Epithelial cell of prostate (primary cell): ENCODE measurements at places on chromosomes 1 and 21.

DNA sequence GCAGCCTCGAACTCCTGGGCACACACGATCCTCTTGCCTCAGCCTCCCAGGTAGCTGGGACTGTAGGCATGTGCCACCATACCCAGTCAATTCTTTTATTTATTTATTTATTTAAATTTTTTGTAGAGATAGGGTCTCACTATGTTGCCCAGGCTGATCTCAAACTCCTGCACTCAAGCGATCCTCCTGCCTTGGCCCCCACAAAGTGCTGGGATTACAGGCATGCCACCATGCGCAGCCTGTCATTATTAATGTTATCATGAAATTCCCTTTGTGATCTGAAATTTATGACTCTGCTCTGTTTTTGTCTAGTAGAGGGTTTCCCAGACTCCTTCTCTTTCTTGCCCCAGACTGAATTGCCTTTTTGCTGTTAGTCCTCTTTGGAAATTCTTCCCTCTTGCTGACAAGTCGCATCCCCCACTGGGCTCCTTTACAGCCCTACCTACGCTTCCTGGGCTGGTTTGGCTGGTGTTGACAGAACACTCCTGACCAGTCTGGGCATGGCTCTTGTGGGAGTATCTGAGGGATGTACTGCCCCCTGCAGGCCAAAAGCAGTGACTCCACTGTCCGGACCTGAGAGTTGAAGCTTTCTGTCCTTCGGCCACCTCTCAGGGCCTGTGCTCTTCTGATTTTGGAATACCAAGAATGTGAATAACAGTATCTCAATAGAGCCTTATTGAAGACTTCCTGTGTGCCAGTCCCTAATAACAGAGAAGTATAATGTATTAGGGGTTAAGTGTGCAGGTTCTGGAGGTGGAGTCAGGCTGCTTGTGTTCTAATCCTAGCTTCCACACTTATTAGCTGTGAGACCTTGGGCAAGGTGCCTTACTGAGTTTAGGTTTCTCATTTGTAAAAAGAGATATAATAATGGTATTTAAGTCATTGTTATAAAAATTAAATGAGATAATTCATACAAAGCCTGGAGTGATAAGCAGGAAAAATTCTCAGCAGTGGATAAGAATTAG is 28.2 kb downstream of the TCEANC2 start:
- DNase-seq = peak; percentile 54

GRCh38 chr21:26961698-26962097 is 5.2 kb downstream of the ADAMTS5 start:
- no peak for DNase-seq

DNA sequence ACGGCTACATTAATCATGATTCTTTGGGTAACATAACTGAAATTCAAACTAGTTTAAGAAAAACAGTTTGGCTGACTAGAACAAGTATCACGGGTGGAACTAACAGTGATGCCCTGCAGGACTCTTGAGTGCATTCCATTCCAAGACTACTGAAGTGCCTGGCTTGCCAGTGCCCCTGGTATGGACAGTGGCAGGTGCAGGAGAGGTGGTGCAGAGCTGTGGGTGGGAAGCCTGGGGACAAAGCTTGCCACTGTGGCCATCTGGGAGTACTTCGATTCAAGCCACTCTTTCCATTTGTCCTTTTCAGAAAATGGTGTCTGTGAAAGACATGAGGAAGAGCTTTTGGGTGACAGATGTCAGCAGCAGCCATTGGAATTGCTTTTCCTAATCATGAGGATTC is 166.5 kb downstream of the RRAGC start:
- no peak for DNase-seq

DNA sequence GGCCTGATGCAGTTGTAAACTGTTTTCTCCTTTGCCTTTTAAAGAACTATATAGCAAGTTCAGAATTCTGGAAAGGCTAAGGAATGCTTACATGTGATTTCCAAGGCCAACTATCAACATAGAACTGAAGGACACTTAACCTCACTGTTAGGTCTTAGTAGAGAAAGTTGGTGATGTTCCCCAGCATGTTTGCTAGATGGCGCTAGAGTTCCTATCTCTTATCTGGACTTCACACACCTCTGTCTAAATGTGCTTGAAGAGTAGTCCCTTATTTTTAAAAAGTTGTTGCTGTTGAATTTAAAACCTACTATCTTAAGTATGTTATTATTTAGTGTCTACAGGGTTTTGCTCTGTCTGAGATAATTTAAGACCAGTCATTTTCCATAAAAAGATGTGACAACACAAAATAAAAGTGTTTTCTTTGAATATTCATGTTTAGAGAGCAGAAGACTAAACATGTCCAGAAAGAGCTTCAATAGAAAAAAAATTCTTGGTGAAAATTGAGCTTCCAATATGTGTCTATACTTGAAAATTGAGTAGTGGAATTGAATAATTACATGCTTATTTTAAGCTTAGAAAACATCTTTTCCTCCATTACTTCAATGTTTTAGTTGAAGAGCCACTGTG is 237.3 kb downstream of the S1PR1 start:
- no peak for DNase-seq

GRCh38 chr1:63593886-63594605 is 835 bp downstream of the PGM1 start:
- DNase-seq = peak; percentile 70

GRCh38 chr1:43711524-43712386 is 4.4 kb downstream of the ST3GAL3 start:
- DNase-seq = peak; percentile 55

- peak; percentile 96 for DNase-seq
These were observed 29.4 kb upstream of the SOD1 start for GRCh38 chr21:31629972-31630711.

- no peak for DNase-seq
These were observed 32.9 kb downstream of the FCRL5 start for GRCh38 chr1:157519451-157519850.

DNA sequence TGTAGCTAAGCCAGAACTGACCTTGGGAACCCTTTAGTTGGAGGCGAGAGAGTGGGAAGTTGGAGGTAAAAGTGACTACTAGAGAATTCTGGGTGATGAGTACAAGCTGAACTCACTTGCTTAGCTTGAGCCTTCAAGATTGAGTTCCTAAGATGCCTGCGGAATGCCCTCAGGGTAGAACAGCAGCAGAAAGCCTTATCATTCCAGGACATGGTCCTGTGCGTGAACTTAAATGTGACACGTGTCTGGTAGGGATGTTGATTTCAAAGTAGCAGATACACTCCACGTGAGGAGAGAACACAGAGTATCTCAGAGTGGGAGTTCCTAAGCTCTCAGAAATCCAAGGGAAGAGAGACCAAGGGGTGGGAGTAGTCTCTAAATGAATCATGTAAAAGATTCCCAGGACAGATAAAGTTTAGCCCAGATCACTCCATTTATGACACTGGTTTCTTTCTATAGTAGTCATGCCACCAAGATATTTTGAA is 60.1 kb downstream of the KCNK1 start:
- no peak for DNase-seq

DNA sequence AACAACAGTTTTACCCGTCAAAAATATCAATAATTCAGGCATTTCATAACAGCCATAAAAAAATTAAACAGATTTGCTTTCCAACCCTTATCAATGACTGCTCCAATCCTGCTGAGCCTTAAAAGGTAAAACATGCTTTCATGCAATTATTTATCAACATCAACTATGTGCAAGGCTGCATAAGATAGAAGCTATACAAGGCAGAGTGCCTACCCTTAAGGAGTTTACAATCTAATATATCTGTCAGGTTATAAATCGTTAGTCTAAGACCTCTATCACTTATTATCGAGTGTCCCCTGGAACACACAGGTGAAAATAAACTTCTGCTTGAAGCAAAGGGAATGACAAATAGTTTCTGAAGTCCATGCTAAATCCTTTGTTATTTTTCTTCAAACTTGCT is 1.8 kb downstream of the ERRFI1 start:
- no peak for DNase-seq

DNA sequence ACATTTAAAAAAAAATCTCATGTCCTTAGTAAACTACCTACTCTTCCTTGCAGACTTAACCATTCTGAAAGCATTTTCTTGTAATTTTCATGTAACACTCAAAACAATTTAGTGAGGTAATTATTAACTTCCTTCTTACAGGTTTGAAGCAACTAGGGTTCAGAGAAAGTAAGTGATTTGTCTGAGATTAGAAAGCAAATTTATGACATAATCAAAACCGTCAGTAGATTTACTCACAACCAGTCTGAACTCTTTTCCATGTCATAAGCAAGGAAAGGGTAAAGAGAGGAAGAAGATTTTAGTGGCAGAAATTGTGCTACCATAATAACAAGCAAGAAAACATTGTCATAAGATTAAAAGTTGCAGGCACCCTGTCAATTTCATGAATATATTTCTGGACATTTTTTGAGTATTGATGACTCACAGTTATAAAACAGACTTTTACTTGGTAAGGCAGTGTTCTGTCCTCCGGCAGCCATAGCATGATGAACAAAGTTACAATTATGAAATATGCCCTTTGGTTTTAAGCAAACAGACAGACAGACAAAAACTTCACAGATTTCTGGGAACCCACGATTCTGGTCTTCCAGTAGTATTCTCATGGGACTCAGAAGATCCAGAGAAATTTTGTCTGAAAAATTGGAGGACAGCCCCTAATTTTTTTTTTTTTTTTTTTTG is 707.2 kb downstream of the RWDD3 start:
- no peak for DNase-seq

GRCh38 chr1:164440232-164440631 is 118.8 kb upstream of the PBX1 start:
- DNase-seq = no peak

DNA sequence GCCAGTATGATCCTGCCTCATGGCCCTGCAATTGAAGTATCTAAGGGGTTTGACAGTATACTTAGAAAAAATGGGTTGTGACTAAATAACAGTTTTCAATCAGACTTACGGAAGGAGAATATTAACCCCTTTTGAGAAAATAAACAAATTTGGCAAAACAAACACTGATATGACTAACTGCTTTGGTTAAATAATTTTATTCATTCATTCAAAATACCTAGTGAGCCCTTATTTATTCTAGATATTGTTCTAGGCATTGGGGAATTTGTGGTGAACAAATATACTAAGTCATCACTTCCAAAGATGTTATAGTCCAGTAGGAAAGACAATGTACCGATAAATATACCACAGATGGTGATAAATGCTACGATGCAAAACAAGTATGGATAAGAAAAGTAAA is 358.7 kb downstream of the TGFB2 start:
- no peak for DNase-seq

DNA sequence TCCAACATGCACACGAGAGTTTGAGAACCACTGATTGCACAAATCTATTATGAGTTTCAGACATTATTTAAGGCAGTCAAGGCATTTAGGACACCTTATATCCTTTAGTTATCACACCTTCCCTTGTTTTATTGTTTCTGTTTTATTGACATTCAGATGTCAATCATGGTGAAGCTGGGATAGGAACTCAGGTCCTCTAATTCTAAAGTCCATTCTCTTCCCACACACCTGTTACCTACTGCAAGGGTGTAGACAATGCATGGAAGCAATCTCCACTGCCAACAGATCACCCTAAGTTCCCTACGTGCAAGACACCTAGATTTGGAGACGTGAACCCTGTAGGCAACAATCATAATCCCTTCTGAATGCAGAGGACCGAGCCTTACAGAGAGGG is 2.6 kb downstream of the IGSF3 start:
- DNase-seq = no peak

DNA sequence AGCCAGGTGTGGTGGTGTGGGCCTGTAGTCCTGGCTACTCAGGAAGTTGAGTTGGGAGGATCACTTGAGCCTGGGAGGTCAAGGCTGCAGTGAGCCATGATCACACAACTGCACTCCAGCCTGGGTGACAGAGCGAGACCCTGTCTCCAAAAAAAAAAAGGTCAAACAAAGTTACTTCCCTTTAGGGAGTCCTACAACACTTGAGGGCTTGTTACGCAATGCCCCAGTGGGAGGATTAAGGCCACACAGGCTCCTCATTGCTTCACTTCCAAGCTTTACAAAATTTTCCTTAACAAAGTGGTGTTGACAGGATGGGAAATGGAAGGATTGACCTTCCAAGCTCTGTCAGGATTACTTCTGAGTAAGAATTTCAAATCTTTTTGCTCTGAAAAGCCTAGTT is 6.2 kb upstream of the EXTL1 start:
- DNase-seq = no peak

DNA sequence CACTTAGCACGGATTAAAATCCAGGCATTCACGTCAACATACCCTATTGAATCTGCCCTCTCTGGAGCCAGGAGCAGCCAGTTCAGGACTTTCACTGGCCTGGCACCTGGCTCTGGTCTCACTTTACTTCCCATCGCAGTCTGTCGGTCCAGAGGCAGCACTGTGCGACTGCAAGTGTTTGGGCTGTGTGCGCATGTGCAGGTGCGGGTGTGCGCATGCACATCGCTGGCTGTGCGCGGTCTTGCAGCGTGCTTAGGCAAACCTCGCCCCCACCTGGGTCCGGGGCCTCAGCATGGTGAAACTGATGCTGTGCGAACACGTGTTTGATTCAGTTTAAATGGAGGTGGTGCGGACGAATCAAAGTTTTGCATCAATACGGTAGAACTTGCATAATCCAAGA is 38.0 kb downstream of the ATF3 start:
- DNase-seq = no peak

DNA sequence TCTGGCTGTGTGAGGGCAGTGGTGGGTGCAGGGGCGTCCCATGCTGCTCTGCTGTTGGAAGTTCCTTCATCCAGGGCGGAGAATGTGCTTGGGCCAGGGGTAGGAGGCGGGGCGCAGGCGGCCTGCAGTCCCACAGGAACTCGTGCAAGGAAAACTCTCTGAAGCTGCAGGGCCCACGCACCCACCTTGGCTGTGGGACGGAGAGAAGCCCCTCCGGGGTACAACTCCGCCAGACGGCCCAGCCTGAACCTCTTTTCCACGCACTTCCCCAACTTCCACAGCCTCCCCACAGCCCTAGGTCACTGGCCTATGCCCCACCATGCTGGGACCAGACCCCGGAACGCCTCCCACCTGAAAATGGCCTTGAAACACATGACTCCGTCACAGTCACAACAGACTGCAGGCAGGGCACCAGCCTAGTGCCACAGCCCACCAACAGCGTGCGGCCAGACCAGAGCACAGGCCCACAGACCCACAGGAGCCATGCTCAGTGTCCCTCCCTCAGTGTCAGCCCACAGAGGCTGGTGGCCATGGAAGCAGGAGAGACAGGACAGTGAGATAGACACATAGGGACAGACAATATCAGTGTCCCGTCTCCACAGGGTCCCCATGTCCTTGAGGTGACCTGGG is 47.8 kb downstream of the WNT9A start:
- no peak for DNase-seq

- DNase-seq = no peak
These were observed 1887.4 kb downstream of the NCAM2 start for GRCh38 chr21:22885614-22886013.

DNA sequence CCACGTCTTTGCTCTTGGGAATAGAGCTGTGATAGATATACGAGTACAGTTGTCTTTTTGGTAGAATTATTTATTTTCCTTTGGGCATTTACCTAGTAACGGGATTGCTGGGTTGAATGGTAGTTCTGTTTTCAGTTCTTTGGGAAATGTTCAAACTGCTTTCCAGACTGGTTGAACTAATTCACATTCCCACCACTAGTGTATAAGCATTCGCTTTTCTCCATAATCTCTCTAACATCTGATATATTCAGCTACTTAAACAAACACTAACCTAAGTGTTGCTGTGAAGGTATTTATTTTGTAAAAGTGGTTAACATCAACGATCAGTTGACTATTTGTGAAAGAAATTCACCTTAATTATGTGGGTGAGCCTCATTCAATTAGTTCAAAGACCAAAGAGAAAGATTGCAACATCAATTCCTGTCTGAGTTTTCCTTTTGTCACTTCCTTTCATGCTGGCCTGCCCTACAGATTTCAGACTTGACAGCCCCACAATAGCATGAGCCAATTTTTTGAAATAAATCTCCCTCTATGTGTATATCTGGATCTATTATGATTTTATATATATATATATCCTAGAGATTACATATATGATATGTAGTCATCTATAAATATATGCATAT is 26.7 kb upstream of the DUSP10 start:
- no peak for DNase-seq
